Dorsolateral prefrontal cortex (tissue), 122 donors: ENCODE measurements at places on chromosomes 11 and 22. TPM values are rescaled to one million over a fixed set of nuclear protein-coding genes. Genes with fewer than 3 reads are reported as not detected.
A peak's percentile ranks its signal among the peaks of the same experiment; 100 is the strongest.

Gene GRM5
- 139 TPM for total RNA-seq

Gene GLYAT
- not detected for total RNA-seq

GRCh38 chr11:112518371-112518770, 257.7 kb upstream of the PLET1 start:
- no peak for DNase-seq

DNA sequence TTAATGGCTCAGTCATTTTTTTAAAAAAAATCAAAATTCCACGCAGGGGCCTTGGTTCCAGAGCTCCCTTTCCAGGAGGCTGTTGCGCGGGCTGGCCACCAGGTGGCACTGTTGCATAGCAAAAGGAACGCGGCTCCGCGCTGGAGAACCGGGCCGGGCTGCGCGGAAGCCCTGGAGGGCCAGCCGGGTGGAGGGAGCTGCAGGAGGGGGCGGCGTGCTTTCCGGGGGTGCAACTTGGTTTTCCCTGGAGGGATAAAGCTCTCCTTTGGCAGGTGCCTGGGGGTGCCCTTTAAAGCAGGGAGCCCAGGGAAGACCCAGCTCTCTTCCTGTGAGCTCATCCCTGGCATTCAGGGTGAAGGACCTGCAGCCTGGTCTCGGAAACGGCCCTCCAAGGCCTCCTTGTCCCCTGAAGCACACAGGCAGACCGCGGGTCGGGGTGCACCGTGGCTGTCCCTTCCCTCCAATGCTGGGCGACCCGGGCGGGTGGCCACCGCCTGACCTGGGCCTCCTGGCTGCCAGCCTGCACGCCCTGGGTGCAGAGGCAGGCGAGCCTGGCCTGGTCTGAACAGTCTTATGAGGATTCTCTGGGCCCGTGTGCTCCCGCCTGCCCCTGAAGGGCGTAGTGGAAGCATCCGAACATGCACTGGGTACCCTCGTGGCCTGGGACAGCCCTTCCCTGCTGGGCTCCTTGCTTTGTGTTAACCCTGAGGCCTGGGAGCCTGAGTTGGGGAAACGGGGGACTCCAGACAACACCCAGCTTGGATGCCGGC, 23.4 kb downstream of the KRTAP5-5 start:
- peak; percentile 69 for DNase-seq

Gene HTR3A
- total RNA-seq: 2.4 TPM

- no peak for DNase-seq
Observed at GRCh38 chr11:2725368-2726300, 25.8 kb upstream of the KCNQ1OT1 start.

Gene IGSF22
- 1.1 TPM for total RNA-seq

Gene SHANK3
- total RNA-seq: 78.7 TPM

DNA sequence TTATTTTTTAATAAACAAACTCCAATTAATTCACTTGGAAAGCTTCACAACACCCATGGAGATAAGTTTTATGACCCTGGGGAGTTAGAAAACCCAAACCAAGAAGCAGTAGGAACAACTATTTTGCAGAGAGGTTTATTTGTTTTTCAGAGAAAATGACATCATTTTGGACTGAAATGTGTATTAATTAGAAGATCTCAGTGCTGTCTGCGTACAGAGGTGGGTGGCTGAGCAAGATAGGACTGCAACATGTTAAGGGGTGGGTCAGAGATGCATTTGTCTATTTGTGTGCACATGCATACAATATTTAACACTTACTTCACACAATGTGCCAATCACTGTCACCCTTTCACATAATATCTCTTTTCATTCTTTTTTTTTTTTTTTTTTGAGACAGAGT, 1.1 kb downstream of the SCGB1A1 start:
- no peak for DNase-seq

Gene OR4C11
- not detected for total RNA-seq

Gene ANO5
- total RNA-seq: 14.2 TPM

- no peak for DNase-seq
Observed at GRCh38 chr11:44855493-44855849, 95.2 kb downstream of the TP53I11 start.

- no peak for DNase-seq
Observed at GRCh38 chr11:123505546-123506299, 75.7 kb downstream of the GRAMD1B start.

Gene CELSR1
- 0.17 TPM for total RNA-seq

- no peak for DNase-seq
Observed at GRCh38 chr22:41928593-41929417, 2.2 kb upstream of the TNFRSF13C start.

DNA sequence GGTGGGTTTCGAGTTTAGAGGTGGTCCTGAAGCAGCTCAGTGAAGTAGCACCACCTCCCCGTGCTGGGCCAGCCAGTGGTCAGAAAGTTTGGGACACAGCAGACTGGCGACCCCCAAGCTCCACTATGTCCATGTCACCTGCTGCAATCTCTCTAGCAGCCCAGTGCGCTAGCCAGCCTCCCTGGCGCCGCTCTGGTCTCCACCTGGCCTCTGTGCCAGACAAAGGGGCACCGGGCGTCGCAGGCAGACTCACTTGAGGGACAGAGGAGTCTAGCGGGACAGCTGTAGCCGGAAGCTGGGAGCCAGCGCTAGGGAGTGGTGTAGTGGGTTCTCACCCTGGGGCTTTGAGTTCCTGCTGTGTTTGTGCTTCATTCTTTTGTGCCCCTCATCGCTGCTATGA, 25.5 kb downstream of the MYBPC3 start:
- DNase-seq: no peak

DNA sequence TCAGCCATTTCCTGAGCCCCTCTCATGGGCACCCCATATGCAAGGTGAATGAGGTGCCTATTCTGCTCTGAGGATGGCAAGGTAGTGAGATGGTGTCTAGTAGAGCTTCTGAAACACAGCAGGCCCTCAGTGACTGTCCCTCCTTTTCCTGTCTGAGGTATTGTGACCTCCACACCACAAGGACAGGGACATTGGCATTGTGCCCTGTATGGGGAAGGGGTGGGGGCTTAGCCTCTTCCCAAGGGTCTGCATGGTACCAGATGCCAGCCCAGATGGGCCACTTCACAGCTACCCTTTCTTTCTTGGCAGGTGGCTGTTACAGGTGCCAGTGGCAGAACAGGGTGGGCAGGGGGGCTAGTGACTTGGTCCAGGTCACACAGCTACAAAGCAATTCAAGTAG, 78.8 kb downstream of the CABIN1 start:
- DNase-seq: no peak

DNA sequence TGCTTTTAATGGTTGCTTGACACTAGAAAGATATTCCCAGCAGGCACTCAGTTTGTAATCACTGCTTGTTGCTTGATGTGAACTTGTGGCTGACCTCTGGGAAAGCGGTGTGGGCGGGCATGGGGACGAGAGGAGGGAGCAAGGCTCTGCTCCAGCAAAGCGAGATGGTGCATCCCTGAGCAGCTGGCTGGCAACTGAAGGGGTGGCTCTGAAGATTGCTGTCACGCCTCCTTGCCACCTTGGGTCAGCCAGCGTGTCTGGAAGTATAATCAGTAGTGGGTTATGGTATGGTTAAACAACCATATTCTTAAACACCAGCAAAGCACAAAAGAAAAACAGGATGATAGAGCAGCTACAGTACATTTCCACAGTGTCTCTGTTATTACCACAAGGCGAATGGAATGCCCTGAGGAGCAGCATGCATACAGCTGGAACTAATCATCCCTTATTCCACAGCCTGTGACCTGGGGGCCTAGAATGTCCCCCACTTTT, 124.5 kb downstream of the TRIM44 start:
- peak; percentile 14 for DNase-seq

DNA sequence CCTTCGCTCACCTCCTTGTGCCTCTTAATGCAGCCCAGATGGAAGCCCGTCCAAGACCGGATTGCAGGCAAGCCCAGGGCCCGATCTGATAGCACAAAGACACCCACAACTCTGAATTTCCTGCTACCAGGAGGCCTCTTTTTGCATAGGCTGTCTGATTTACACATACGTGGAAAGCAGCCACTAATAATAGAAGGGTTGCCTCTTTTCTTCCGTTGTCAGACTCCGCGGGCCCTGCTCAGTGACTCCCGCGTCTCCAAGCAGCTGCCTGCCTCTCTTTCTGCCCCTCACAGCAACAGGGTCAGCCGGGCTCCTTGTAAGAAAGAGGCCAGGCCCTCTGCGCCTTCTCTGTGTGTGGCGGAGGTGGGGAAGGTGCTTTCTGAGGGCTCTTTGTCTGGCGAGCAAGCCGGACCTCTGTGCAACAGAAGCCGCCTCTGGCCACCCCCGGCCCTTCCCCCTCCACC, 26.7 kb downstream of the FLI1 start:
- no peak for DNase-seq

Gene NELL1
- total RNA-seq: 52.5 TPM

DNA sequence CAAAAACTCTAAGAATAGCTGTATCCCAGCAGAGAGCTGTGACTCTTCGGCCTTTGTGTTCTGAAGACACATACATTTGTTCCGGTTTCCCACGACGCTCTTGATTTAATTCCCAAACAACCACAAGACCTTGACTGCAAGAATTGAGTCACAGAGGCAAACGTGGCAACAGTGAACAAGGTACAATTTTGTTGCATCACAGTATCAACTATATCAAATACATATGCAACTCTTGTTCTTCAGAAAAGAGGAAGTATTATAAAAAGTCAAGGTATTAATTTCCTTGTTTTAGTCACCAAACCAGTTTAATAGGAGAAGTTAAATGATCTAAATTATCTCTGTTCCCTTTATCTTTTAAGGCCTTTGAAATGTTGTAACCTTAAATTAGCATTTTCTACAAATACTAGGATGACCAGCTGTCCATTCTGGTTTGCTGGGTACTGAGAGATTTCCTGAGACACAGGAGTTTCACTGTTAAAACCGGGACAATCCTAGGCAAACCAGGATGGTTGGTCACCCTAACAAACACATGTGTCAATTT, 11.1 kb downstream of the HPS5 start:
- DNase-seq: no peak

GRCh38 chr11:103872748-103873147, 163.7 kb upstream of the DDI1 start:
- no peak for DNase-seq

DNA sequence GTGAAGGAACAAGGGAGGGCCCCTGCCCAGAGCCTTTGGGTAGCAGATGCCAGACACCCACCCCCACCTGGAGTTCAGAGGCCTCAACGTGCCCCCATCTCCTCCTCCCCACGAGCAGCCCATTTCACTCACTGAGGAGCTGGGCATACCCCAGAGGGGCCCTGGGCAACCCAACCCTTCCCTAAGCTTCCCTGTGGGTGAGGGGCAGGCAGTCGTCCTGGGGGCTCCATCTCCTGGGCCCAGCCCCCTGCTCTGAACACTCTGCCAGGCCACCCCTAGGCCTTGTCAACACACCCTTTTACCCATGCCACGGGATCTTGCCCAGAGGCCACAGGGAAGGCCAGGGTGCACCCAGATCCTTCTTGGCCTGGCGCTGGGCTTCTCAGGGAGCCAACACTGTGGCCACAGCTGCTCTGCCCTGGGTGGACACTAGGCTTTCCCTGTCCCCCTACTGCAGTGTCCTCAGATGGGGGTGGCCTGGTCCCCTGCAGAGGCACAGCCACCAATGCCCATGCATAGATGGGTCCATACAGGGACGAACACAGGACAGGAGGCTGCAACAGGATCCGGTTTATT, 3.4 kb downstream of the SLC25A1 start:
- no peak for DNase-seq

Gene PANX2
- 49.7 TPM for total RNA-seq

Gene PRODH
- total RNA-seq: 164 TPM

DNA sequence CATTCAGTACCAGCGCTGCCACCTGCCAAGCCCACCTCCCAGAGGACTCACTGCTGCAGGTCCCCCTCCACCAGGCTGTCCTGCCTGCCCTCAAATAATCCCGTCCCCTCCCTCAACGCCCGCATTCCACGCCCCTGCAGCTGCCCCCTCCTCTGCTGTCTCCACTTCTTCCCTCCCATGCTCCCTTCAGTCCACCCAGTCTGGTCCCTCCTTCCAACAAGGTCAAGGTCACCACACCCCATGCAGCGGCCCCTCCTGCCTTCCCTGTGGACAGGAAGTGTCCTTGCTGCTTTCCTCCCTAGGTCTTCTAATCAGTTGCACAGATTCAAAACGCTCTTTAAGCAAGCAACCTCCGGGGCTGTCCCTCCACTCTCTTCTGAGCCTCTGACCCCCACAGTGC, 12.1 kb downstream of the MACROD1 start:
- no peak for DNase-seq

Gene PNPLA5
- 2.2 TPM for total RNA-seq

- DNase-seq: no peak
Observed at GRCh38 chr22:31828739-31829138, 74.9 kb downstream of the DEPDC5 start.

GRCh38 chr11:122619757-122620156, 35.8 kb upstream of the UBASH3B start:
- DNase-seq: no peak

GRCh38 chr22:42138122-42138770, 7.6 kb upstream of the CYP2D6 start:
- DNase-seq: no peak

- no peak for DNase-seq
Observed at GRCh38 chr11:64349404-64349803, 9.4 kb downstream of the CCDC88B start.

DNA sequence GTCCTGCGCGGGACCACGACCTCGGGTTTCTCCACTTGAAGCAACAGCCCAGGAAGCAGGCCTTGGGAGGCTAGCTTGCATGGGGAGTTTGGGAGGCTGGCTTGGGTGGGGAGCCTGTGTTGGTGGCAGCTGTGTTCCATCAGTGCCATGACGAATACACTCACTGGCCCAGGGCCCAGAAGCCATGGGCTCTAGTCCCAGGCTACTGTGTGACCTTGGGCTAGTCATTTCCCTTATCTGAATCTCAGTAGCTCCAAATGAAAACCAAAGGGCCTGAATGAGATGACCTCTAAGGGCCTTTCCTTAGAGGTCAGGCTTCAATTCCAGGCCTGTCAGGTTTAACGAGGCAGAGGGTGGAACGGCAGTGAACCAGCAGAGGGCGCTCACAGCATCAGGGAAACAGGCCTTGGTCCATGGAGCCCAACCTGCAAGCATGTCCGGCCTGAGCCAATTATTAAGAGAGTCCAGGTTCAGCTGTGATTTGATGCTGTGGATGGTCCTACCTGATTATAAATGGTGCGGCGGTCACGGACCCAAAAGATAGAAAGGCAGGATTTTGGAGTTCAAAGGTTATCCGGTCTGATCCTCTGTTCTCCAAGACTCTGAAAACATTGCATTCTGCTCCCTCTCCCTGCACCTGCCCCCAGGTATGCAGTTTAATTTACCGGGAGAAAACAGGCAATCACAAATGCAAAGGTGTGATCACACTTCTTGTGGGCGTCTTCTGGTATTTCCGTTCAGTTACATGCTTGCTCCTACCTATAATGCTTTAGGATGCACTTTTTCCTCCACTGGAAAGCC, 15.9 kb downstream of the PTPN5 start:
- no peak for DNase-seq

- DNase-seq: no peak
Observed at GRCh38 chr11:69948256-69949141, 129.3 kb upstream of the FGF3 start.

DNA sequence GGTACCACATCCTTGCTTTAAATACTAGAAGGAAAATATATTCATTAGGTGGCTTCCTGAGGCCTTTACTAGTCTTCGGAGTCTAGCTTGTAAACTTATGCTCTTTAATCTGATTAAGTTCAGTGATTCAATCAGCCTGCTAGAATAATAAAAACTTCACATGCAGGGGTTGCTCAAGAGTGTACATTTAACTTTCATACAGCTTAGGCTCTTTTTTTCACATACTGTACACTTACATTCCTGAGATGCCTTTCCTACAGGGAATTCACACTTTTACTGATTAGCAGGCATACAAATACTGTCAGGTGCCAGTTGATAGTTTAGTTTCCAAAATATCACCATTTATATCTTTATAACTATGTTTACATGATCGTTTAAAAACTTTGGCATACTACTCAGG, 3.2 kb upstream of the ANO5 start:
- DNase-seq: no peak
